Stimulated activated naive B cell treated with anti-CD40 and anti-IgM and Interleukin-4, amounts not matched to agents 10 μg/mL and 1 μg/mL and 100 μg/mL, for 72 hours (primary cell): ENCODE measurements at places on chromosomes 12 and 14.

- peak; percentile 92 for DNase-seq
Observed at GRCh38 chr12:31896514-31897039, 62.6 kb upstream of the RESF1 start.

GRCh38 chr12:27527512-27527911 is 3.5 kb downstream of the PPFIBP1 start:
- DNase-seq: no peak

- no peak for DNase-seq
Observed at GRCh38 chr12:19074700-19075099, 54.8 kb upstream of the PLEKHA5 start.

GRCh38 chr14:51607711-51608110 is 44.0 kb upstream of the FRMD6 start:
- DNase-seq: no peak

- DNase-seq: no peak
Observed at GRCh38 chr14:86035882-86036281, 505.9 kb downstream of the FLRT2 start.

- no peak for DNase-seq
Observed at GRCh38 chr12:92133795-92134637, 11.6 kb downstream of the BTG1 start.

DNA sequence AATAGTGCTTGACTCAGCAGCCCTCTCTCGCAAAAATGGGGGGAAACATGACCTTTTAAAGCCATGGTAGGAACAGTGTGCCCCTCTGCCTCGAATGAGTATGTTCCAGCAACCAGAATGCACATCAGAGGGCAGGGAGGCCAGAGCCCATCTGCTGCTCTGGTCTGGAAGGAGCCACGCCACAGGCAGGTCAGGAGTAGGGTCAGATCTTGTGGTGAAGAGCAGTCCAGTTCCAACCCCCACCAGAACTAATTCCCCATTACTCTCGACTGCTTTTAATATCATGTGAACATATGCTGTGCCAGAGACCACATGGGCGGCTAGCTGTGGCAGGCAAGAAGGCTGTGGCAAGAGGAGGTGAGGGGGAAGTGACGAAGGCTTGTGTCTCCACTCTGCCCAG is 34.6 kb upstream of the TMX1 start:
- no peak for DNase-seq

DNA sequence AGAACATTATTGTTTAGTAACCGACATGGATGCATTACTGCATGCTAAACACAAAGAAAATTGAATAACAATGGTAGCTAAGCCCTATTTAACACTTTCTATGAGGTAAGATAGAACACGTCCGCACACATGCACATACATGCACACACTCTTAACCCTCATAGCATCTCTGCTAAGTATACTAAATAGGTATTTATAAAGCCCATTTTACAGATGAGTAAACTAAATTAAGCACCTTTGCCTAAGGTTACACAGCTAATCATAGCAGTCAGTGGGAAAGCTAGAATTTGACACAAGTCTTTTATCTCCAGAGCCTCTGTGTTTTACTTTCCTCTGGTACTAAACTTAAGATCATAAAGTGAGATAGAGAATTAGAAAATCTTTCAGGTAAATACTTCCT is 435.0 kb downstream of the EGLN3 start:
- DNase-seq: no peak

DNA sequence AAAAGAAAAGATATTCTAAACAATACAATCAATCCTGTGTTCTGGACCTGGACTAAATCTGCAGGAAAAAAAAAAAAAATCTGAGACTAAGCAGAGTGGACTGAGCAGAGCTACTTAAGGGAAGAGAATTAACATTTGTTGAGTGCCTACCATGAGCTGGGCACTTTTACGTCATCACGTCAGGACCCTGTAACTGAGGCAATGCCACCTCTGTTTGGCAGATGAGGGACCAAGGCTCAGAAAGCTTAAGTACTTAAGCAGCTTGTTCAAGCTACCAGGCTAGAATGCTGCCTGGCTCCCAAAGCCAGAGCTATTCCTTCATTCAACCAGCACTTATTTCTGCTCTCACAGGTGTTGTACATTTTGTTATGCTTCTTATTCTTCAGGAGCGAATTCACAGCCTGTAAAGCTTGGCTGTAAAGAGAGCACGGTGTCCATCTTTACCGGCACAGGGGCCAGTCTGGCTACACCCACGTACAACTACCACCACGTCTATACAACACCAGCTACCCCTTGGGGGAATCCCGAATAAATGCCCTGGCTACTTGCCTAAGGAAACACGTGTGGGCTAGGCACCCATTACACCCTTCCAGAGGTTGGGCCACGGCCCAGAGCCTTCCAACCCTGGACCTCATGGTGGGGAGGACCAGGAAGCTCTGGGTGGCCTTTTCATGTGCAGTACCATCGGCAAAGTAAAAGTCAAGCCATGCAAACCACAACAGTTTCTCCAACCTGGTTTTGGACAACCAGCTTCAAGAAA is 27.0 kb downstream of the TMCC3 start:
- no peak for DNase-seq

GRCh38 chr12:66902020-66902419 is 223.1 kb upstream of the GRIP1 start:
- DNase-seq: no peak

DNA sequence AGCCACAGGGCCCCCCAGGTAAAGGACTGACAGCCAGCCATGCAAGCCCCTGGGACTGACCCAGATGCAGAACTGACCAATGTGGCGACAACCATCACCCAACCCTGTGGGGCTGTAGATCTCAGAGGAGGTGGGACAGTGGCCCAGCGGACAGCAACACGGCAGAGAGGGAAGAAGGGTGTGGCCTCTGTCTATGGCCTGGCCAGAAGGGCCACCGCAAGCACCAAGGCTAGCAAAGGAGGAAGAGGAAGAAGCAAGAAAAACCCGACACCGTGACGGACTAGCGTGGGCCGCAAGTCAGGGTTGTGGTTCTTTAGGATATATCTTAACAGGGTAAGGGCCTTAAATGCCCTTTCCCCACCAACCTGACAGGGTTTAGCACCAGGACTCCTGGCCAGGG is 71.2 kb downstream of the ITPK1 start:
- no peak for DNase-seq

GRCh38 chr12:65836419-65837197 is 12.3 kb downstream of the HMGA2 start:
- DNase-seq: no peak

GRCh38 chr14:104155513-104155912 is 17.1 kb downstream of the KIF26A start:
- no peak for DNase-seq

GRCh38 chr12:67078957-67079356 is 190.2 kb upstream of the CAND1 start:
- no peak for DNase-seq

DNA sequence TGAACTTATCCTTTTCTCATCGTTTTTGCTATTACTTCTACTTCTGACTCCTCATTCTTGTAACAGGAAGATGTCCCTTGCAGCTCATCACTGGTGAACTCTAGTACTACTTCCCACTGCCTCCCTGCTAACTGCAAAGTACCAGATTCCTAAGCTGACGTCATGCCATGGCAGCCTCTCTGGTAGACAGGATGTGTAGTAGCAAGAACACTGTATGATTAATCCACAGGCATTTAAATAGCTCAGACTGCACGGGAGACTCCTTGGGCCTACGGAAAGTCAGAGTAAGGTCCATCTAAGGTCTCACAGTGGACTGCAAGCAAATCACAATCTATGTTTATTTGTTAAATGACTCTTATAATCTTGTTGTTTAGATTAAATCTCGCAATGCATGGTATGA is 43.5 kb downstream of the DNAI7 start:
- no peak for DNase-seq

DNA sequence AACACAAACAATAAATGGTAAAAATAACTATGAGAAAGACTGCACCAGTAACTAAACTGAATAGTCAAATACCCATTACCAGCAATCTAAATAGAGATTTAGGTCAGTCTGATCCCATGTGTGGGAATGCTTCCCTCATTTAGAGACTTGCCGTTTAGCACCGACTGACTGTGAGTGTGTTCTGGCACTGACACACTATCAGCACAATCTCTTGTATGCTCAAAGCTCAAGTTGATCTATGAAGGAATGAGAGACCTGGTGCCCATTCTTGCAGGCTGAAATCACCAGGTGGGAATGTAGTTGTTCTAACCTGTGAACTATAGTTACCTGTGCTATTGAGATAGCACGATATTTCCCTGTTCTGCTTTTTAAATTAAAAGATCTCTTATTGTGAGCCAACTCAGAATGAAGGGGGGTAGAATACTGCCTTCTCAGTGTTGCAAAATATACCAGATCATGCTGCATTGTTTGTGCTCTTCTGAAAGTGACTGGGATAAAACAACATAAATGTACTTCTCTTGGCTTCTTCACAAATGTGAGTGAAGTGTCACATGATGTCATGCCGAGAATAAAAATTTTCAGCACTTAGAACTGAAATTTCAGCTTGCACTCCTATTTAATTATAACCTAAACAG is 99.6 kb downstream of the LIN7A start:
- no peak for DNase-seq

DNA sequence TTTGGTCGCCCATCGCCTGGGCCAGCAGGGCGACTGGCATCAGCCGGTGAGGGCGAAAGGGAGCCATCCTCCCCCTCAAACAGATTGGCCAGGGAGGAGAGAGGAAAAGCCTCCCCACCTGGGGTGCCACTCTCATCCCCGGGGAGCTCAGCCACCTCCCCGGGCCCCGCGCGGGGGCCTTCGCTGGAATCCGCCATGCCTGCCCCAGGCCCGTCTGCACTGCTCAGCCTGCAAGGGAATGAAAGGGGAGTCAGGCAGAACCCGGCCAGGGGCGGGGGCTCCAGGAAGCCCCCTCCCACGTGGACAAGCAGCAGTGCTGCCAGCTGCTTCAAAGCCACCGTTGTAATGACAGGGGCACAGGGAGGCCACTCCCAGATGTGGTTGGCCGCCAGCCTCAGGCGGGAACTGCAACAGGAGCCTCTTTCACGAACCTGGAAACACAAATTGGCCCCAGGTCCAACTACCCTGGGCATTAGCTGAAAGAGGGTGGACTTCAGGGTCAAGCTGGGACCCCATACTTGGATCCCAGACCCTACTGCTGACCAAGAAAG is 18.5 kb downstream of the TRPV4 start:
- no peak for DNase-seq

- DNase-seq: peak; percentile 20
Observed at GRCh38 chr12:6684609-6685008, 4.6 kb downstream of the ZNF384 start.

GRCh38 chr12:63853978-63854377 is 9.5 kb downstream of the SRGAP1 start:
- no peak for DNase-seq

- DNase-seq: no peak
Observed at GRCh38 chr12:32843528-32844095, 53.0 kb downstream of the PKP2 start.

GRCh38 chr12:19002216-19002615 is 127.3 kb upstream of the PLEKHA5 start:
- DNase-seq: no peak

- DNase-seq: no peak
Observed at GRCh38 chr12:9867531-9867930, 1.6 kb downstream of the CLEC2B start.

GRCh38 chr12:125161712-125162022 is 96.4 kb downstream of the AACS start:
- DNase-seq: no peak

GRCh38 chr14:33634631-33635030 is 316.2 kb downstream of the EGLN3 start:
- no peak for DNase-seq

- DNase-seq: no peak
Observed at GRCh38 chr12:86091681-86092080, 164.5 kb downstream of the MGAT4C start.

DNA sequence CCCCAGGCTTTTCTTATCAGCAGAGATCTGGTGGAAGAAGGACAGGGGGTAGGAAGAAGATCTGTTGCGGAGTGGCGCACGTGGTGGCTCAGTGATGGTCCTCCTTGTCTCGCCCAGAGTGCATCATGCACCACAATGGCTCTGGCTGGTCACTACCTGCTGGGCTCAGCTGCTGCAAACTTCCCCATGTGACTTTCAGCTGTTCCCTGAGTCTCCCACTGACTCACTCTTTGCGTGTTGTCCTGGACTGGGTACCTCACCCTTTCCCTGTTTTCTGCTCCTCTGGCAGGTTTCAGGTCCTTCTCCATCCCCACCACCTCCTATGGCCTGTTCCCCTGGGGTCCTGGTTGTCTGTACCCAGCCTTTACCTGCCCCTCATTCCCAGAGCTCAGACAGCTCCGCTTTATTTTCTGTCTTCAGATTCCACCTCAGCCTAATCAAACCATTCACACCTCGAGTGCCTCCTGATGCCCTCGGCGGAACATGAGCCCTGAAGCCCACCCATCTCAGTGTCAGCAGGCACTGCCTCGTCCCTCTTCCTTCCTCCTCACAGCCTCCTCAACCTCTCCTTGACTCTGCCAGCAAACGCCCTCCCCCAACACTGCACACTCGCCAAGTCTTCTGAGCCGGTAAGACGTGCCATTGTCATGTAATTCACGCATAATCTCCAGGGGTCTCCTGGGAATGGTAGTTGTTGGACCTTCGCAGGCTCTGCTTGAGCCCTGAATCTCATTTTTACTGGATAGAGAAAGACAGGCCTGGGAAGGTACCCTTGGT is 1.8 kb downstream of the C1R start:
- DNase-seq: no peak

DNA sequence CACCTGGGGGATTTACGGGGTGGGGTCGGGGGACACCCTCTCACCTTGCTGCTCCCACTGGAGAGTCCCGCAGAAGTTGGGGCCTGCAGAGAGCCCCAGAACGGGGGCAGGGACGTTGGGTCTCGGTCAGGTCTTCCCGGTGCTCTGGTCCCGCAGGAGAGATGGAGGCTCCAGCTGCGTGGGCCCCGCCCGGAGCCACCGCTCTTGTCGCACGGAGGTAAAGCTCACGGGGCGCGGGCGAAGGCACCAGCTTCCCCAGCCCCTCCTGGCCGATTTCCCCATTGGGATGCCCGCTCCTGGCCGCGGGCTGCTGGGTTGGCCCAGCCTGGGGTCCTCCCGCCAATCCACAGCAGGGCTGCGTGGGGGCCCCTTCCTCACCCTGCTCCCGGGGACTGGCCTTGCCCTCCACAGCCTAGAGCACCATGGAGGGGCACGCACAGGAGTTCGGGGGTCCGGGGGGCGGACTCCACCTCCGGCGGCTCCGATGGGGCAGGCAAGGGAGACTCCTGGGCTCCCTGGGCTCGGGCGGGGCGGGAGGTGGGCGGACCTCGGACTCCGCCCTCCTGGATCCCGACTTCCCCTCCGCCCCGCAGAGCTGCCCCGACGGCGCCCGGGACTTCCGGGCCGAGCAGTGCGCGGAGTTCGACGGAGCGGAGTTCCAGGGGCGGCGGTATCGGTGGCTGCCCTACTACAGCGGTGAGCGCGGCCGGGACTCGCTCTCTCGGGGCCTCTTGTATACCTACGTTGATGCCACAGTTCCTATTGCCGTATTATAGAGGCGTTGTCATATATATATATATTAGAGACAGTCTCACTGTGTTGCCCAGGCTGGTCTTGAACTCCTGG is 8.4 kb downstream of the PAPLN start:
- DNase-seq: peak; percentile 55

GRCh38 chr14:31550589-31550988 is 10.6 kb upstream of the NUBPL start:
- DNase-seq: no peak

GRCh38 chr12:69000540-69001243 is 67.7 kb upstream of the CPM start:
- no peak for DNase-seq

GRCh38 chr14:38286452-38286851 is 30.6 kb upstream of the CLEC14A start:
- DNase-seq: no peak
